ENCODE measurements at places on chromosomes 2 and 18.

- no peak for DNase-seq
Measured at GRCh38 chr2:133173224-133173623, 395.0 kb downstream of the NCKAP5 start.

DNA sequence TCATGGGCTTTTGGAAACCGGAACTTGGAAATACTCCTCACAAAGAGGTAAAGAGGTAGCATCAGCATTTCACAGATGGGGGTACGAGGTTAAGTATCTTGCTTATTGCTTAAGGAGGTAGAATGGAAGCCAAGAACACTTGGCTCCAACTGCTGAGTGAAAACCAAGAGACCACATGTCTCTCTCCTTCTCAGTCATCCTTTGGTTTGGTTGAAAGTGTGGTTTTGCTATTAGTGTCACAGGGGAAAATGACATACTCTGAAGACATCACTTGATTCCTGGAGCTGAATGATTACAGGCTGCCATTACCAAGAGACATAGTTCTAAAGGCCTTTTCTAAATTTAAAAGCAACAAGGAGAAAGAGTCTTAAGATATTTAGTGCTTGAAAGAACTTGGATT, 41.5 kb downstream of the ANTXR1 start:
- no peak for DNase-seq

- no peak for DNase-seq
Measured at GRCh38 chr2:60735496-60736250, 20.4 kb upstream of the PAPOLG start.

DNA sequence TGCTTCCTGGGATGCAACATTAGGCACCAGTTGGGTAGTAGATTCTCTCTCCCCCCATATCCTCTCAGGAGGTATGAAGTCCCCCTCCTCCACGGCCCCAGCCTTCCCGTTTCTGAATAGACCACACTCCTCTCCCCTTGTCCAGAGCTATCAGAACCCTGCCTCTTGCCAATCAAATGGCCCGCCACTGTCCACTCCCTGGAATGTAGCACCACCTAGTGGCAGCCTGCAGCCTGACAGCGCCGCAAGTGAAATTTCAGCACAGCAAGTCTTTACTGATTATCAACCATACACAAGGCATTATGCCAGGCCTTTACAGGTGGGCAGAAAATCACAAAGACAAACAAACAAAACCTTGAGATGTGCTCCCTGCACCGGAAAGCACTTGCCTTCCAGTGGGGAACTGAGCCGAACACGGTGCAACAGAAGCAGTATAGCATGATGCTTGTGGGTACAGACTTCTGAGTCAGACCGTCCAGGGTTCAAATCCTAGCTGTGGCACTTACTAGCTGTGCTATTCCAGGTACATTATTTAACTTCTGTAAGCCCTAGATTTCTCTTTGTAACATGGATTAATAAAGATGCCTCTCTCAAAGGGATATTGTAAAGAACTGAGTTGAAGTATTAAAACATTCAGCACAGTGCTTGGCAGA, 174.0 kb downstream of the SMAD2 start:
- peak; percentile 29 for DNase-seq

- no peak for DNase-seq
Measured at GRCh38 chr2:230921806-230922595, 3.0 kb downstream of the GPR55 start.

GRCh38 chr2:190763901-190764514, 115.1 kb downstream of the NAB1 start:
- no peak for DNase-seq

GRCh38 chr2:237121321-237121720, 35.6 kb downstream of the COPS8 start:
- no peak for DNase-seq

DNA sequence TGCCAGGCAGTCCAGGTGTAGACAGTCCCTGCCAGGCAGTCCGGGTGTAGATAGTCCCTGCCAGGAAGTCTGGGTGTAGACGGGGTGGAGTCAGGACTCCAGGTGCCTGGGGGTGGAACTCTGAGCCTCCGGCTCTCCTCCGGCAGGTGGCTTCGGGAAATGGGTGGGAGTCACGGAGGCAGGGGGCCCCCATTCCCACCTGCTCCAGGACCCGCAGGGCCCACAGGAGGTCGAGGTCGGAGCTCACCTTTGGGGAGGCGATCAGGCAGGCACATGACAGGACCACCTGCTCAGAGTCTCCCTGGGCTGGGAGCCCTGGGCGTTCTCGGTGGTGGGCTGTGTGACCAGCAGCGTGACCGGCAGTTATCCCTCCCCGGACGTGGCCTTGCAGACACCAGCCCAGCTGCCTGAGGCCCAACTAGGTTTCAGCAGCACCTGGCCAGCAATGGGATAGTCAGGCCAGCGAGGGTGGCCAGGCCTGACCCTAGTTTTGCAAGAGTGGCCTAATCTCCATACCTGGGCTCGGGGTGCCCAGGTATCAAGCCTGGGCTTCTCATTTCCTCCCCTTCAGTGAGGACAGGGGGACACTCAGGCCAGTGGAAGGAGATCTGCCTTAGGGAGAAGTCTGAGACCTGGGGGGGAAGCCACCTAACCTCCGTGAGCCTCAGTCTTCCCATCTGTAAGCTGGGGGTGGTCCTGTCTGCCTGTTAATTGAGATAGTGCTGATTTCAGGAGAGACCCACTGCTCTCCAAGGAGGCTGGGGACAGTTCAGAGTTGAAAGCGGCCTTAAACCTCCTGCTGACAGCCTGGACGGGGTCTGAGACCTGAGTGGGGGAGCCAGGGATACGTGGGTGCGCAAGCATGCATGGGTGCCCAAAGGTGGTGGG, 13.2 kb downstream of the GPC1 start:
- DNase-seq = no peak

DNA sequence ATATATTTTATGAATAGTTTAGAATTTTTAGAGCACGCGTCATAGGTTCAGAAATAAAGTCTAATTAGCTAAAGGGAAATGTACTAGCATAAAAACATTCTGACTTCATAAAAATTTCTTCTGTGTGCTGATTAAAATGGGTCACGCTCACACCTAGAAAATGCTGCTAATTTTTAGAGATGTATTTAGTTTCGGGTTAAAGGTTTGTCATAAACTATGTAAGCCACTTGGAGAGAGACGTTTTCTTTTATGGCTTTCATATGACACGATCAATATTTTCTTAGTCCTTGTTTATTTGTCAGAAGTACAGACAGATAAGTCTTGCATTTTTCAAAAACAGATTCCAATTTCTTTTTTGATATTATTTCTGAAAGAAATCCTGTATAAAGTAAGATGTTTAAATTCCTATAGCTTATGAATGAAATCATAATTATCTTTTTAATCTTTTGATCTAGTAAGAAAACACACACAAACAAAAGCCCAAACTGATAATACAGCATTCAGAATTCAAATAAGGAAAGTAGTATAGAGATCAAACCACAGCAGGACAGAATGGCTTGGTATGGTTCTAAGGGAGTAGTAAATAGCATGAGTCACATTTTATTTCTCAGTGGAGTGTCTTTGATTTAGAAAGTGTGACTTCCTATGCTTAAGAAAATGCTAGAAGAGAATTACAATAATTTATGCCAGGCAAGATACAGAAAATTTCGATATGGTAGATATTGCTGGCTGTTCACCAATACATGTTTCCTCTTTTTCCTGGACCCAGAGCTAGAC, 236.6 kb downstream of the GPD2 start:
- no peak for DNase-seq

DNA sequence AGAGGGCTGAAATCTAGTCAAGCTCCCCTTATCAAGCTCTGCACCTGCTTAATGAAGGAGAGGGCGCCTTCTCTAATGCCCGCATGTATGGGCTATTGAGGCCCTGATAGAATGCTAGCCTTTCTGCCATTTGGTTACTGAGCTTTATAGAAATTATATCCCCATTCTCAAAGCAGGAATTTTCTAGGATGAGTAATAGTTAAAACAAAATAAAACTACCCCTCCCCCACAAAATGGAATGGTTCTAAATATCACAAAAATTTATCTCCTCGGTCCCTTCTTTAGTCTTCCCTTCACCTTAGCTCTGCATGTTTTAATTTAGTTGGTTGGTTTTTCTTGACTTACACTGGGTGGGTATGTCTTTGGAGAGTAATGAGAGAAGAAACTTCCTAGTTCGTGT, 37.7 kb downstream of the CD28 start:
- no peak for DNase-seq

GRCh38 chr18:54734059-54734458, 94.2 kb upstream of the RAB27B start:
- no peak for DNase-seq

DNA sequence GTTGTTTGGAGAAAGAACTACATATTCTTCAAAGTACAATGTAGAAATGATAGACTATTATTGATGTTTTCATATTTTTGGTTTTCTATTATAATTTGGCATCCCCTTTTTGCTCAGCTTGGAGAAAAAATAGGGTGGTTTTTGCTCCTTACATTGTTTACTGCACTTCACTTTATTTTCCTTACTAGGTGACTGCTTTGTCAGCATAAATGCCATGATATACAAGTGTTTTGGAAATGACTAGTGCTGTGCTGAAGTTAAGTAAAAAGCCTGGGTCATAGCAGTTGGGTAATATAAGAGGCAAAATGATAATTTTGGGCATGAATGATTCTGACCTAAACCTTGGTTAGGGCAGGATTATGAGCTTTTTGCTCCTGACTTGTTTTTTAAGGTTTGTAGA, 250.9 kb downstream of the KCNS3 start:
- DNase-seq = no peak

DNA sequence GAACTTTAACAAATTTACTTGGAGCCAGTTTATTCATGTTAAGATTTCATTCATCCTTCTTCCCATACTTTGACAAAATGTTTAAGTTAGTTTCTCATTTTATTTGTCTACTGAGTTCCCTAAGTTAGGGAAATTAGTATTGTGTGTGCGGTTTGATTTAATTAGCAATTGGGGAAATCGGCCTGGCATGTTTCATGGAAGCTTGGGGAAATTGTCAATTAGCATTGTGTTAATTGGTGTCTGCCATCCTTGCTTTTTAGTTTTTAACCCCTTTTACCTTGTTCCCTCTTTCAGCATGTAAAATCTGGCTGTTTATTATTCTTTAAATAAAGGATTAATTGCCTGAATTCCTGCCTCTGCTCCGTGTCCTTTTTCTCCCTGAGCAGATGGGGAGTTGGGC, 279.6 kb downstream of the BCL11A start:
- DNase-seq = no peak

Measured in GM19239 (cell line).